Stimulated activated CD8-positive, alpha-beta memory T cell treated with anti-CD3 and anti-CD28 coated beads, Interleukin-2, amount 100 ng/mL, for 1 hour (primary cell): ENCODE measurements at places on chromosomes 1 and 21.

GRCh38 chr1:29426701-29427279 is 190.5 kb downstream of the PTPRU start:
- no peak for DNase-seq

DNA sequence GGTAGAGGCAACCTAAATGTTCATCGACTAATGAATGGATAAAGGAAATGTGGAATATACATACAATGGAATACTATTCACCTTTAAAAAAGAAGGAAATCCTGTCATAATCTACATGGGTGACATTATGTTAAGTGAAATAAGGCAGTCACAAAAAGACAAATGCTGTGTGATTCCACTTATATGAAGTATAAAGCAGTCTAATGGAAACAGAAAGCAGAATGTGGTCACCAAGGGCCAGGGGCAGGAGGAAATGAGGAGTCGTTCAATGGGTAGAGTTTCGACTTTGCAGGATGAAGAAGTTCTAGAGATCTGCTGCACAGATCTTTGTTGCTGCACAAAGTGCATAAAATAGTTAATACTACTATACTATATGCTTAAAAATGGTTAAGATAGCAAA is 7.8 kb downstream of the DIPK1A start:
- DNase-seq, result no peak

DNA sequence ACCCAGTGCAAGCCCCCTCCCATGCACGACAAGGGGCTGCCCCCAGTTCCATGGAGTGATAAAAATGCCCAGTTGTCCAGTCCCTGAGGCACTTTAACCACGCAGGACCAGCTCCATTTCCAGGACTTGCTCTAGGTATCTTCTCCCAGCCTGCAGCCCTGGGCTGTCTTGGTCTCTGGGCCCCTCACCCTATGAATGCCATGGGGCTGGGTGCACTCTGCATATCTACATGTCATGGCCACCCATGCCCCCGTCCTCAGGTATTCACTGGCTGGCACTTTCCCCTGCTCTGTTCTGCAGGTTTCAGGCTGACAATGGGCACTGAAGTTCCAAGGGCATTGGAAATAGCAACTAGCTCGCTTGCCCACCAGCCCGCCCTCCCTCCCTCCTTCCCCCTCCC is 19.6 kb upstream of the C1orf174 start:
- no peak for DNase-seq

- DNase-seq, result no peak
These were observed 10.5 kb upstream of the PKP1 start for GRCh38 chr1:201272799-201273198.

DNA sequence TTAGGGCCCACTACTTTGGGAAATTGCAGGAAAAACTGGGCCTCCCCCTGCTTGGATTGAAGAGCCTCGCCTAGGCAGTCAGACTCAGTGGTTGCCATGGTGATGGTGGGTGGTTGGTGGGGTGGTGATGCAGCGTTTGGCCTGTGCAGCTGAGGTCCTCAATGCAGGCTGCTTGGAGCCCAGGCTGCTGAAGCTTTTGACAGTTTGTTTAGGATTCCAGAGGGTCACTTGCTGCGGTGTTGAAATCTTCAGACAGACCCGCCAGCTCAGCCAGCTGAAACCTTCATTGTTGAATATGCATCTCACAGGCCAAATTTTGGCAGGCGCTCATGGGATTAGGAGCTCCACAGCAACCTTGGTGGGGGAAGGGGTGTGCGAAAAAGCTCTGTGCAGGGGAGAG is 67.9 kb downstream of the CACNA1E start:
- no peak for DNase-seq

DNA sequence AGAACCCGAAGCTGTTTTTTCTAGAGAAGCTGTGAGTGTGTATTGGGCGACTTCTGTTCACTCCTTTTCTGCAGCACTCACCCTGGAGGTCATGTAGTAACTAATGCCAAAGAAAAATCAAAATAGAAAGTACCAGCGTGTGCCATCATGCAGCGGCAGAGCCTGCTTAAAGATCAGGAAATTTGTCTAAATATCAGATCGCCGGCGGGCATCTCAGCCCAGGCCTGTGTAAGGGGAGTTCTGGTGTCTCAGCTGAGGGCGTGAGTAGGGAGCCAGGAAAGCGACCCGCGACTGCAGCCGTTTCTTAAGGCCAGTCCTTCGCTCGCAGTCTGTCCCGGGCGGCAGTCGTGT is 768 bp downstream of the EDARADD start:
- no peak for DNase-seq

- DNase-seq, result no peak
These were observed 16.2 kb upstream of the COL18A1 start for GRCh38 chr21:45388611-45389296.

DNA sequence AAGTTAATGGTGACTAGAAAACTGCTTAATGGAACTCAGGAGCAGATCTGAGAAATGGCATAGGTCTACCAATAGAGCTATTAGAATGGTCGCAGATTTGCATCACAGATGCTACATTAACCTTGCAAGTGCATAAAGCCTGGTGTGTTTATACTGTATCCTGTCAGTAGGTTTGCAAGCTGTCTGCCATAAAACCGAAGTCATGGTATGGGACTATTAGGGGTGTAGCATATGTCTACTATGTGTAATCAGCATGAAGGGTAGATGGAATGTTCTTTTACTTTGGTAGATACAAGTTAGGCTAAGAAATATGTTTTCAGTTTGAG is 574.2 kb upstream of the ADGRL2 start:
- no peak for DNase-seq

GRCh38 chr1:159771127-159771895 is 9.5 kb upstream of the DUSP23 start:
- DNase-seq, result no peak

DNA sequence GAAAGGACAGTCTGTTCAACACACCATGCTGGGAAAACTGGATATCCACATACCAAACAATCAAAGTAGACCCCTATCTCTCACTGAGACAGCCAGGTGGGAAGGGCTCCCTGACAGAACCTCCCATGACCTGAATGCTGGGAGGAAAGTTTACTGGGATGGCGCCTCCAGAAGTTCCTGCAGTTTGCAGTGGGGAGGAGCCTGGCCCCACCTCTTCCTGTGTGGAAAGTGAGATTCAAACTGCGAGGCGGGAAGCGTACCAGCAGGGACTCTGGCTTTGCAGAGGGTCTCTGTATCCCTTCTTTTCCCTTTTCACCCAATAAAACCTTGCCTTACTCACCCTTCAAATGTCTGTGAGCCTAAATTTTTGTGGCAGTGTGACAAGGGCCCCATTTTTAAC is 190.7 kb downstream of the HHIPL2 start:
- DNase-seq, result no peak

GRCh38 chr1:14926229-14926628 is 227.3 kb upstream of the TMEM51 start:
- DNase-seq, result no peak

GRCh38 chr1:39943471-39944290 is 11.3 kb upstream of the MFSD2A start:
- no peak for DNase-seq

GRCh38 chr1:244054247-244054923 is 3.3 kb downstream of the ZBTB18 start:
- no peak for DNase-seq

DNA sequence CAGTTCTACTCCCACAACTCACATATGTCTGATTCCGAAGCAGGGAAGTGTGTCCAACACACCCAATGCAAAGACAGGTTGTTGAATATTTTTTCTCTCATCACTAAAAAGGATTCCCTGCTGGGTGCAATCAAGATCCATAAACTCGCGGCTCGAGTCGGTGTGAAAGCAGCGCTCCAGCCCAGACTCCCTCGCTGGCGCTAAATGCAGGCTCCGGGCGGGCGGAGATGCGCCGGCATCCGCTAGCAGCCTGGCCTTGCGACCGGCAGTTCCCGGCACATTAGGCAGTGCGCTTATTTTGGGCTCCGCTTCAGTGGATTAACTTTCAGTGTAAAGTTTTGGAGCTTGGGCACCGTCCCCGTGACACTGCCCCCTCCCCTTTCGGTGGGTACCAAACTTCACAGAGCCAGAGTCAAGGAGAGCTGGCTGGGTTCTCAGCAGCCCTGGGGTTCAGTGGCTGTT is 87.7 kb upstream of the POU3F1 start:
- no peak for DNase-seq

DNA sequence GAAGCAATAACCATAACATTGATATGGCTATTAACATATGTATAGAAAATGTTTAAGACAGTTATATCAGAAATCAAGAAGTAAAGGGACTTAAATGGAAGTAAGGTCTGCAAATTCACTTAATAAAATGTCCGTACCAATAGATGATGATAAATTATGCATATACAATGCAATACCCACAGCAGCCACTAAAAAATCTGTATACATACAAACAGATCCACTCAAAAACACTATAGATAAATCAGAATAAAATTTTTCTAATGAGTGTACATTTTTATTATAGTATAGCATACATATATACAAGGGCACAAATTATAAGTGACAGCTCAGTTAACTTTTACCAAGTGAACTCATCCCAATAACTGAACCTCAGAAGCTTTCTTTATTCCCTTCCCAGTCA is 6.0 kb downstream of the LORICRIN start:
- no peak for DNase-seq

DNA sequence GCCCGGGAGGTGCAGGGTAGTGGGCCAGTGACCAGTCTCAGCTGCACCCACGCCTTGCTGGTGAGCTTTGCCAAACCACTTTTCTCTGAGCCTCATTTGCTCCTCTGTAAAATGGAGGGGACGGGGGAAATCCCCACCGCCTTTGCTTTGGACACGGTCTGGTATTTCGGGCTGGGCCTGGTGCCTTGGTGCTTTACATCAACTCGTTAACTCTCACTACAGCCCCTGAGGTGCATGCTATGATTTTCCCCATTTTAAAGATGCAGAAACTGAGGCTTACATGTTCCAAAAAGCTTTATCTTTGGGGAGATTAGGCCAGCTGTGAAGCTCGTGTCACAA is 116.1 kb upstream of the RUNX3 start:
- DNase-seq, result no peak

DNA sequence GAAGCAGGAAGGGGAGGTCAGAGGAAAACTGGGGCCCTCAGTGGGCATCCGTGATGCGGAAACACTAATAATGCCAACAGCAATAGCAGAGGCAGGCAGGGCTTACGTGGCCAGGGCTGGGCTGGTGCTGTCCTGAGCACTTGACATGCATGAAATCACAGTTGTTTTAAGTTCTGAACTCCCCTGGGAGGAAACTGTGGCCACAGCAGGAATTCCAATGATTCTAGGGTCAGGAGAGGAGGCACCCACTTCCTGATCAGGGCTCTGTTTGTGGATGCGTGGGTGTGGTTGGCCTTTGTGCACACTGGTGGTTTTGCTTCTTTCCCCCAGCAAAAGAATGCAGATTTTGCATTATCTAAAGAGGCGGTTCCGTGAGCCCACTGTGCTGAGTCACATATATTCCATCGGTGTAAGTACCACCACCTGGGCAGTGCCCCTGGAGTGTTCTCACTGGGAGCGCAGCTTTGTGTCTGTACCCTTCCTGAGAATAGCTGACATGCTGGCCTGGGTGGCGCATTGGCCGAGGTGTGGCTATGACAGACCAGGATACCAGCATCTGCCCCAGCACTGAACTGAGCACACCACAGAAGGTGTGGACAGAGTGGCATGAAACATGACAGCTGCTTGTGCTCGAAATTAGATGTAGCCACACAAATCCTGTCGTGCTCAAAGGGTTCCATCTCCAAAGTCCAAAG is 71.0 kb downstream of the PDE9A start:
- DNase-seq, result no peak
